ENCODE measurements at places on chromosomes 6 and 20.

DNA sequence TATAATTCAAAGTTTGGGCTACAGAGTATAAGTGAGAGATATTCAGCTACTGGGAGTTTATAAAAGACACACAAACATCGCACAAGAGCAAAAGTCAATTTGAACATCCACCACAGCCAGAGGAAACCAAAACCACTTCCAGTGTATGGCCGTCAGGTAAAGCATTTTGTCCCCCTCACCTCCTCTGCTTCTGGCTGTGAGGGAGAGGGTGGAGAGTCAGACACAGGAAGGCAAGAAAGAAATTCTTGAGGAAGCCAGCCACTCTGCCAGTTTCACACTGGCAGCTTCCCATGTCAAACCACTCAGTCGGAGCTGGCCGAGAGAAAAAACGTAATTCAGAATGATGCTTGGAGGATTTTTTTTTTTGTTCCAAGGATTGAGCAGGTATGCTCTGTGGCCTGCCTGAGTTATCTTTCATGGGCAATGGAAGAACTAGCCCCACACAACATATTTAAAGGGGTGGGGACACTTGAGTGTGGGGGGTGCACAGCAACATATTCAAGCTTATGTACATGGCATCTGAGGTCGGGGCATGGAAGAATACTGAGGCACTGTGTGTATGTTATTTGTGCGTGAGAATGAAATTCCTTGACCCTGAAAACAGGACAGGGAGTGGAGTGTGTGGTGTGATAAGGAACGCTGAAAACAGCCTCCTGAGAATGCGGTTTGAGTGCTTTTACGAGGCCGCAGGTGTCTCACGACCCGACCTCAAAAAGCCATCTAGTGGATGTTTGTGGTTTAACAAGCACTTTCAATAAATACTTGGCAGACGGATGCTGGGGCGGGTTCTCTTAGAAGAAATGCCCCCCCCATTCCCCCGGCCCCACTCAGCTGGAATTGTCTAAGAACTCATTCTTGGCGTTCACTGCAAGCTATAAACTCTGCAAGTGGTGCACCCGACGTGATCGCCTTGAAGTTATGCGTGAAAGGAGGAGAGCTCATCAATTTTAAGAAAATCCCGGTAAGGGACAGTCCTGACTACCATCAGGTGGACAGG is 27.5 kb upstream of the ZBTB22 start:
- DNase-seq = peak; percentile 69

- DNase-seq = no peak
Observed at GRCh38 chr6:79420054-79420453, 117.2 kb downstream of the LCA5 start.

DNA sequence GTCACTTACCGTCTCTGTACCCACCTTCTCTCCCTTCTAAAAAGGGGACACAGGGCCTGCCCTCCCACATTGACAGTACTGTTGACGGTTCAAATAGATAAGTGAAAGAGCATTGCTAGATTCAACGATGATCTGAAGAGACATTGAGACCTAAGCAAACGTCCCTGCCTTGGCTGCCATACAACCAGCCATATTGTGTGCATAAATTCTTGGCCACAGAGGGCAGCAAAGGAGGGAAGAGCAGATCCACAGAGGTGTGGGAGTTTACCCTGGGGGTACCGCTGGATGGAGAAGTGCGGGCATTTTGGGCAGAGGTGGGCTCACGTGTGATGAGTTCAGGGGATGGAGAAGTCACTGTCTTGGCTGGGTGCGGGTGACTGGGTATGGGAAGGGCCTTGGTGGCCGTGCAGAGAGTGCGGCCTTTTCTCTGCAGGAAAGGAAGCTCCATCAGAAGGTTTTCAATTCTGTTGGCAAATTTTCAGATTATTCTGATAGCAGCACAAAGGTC is 85.6 kb downstream of the POPDC3 start:
- no peak for DNase-seq

DNA sequence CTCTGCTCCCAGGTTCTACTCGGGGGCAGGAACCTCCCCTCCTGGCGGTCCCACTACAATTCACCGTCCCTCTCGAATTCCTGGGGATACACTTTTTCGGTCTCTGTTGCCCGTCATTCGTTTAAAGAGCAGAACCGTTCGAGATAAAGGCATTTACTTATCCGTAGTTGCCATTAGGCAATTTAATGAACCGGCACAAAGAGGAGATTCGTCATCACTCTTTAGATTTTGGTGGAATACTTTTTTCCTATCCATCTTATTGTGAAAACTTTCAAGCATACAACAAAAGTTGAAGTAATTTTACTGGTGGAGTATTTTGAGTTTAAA is 1.2 kb upstream of the CD24 start:
- no peak for DNase-seq

DNA sequence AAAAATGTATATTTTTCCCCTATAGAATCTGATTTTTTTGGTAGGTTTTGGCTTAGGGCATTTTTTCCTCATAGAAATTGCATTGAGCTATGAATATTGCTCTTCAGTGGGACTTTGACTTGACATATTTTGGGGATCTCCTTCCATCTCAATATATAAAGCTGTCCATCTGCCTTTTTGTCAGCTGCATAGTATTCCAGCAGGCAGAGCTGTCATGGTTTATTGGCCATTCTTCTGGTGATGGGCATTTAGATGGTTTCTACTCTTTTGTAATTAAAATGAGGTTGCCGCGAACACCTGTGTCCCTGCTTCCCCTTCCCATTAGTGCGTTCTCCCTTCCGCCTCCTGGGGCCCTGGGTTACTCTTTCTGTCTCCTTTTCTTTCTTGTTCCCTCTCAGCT is 80.0 kb upstream of the NNAT start:
- DNase-seq = no peak

DNA sequence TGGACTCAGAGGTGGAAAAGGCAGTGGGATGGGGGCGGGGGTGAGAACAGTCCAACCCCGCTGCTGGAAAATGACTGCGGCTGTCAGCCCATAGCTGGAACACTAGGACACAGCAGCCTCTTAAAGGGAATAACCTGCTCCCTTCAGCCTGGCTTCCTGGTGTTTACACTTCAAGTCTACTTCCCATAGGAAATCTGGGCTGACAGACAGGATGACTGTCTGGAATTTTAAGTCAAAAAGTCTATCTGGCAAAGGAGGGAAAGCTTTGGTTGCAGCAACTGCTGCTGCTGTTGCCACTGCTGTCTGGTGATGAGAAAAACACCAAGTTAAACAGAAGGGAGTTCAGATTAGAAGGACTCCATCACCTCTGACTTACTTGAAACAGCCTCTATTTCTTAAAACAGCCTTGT is 44.9 kb downstream of the TNFRSF21 start:
- no peak for DNase-seq

GRCh38 chr6:162294029-162294428 is 433.5 kb downstream of the PRKN start:
- DNase-seq = no peak

DNA sequence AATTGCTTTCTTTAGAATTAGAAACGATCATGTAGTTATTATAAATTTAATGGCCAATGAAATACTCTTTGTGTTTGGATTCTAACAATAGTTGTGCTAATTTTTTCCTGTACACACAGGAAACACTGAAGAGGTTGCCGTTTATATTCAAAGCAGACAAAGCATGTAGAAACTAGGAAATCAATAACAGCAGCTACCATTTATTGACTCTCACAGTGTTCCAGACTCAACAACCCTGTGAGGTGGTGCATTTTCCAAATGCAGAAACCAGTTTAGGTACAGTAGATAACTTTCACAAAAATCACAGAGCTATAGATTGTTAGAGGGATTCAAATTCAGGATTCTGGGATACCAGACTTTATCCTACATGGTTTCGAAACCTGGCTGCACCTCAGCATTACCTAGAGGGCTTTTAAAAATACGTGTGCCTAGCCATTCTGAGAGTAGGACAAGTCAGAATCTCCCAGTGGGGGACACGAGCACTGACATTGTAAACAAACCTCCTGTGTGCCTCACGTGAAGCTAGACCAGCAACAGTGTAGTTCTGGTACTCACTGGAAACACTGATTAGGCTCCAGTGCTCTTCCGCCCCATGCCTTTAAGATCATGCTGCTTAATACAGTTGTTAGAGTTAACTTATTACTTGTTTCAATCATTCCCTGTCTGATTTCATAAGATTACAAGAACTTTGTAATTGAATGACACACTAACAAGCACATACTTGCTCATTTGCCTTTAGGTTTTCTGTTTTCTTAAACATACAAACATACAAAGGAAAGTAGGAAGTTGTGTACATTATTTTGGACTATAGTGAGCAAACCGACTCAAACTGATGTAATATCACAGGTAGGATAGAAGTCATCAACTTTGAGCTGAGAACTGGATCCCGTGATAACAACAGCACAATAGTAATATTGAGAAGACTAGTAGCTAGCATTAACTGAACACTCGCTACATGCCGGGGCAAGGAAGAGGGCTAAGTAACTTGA is 65.8 kb downstream of the MAP3K4 start:
- DNase-seq = no peak

DNA sequence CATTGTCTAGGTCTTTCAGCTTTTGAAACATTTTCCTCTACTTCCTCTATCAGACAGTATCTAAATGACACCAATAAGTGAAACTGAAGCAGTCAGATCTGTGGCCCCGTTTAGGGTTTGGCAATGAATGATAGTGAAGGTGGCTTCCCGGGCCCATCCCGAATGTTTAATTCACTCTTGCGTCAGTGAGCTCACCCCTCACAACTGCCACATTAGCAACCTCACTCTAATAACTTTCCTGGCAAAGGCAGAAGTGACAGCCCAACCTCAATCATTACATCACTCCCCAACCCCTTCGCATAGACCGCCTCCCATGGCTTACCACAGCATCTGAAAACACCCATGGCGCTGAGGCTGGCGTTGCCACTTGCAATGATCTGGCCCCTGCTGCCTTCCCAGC is 92.4 kb upstream of the CD83 start:
- no peak for DNase-seq

- DNase-seq = no peak
Observed at GRCh38 chr6:89564752-89565427, 73.7 kb downstream of the LYRM2 start.

GRCh38 chr6:72861935-72862432 is 240.1 kb downstream of the KCNQ5 start:
- DNase-seq = no peak

GRCh38 chr20:47988676-47989075 is 203.4 kb upstream of the SULF2 start:
- no peak for DNase-seq

GRCh38 chr20:41436679-41437078 is 70.1 kb upstream of the EMILIN3 start:
- no peak for DNase-seq

GRCh38 chr6:341914-342831 is 49.4 kb upstream of the IRF4 start:
- no peak for DNase-seq

DNA sequence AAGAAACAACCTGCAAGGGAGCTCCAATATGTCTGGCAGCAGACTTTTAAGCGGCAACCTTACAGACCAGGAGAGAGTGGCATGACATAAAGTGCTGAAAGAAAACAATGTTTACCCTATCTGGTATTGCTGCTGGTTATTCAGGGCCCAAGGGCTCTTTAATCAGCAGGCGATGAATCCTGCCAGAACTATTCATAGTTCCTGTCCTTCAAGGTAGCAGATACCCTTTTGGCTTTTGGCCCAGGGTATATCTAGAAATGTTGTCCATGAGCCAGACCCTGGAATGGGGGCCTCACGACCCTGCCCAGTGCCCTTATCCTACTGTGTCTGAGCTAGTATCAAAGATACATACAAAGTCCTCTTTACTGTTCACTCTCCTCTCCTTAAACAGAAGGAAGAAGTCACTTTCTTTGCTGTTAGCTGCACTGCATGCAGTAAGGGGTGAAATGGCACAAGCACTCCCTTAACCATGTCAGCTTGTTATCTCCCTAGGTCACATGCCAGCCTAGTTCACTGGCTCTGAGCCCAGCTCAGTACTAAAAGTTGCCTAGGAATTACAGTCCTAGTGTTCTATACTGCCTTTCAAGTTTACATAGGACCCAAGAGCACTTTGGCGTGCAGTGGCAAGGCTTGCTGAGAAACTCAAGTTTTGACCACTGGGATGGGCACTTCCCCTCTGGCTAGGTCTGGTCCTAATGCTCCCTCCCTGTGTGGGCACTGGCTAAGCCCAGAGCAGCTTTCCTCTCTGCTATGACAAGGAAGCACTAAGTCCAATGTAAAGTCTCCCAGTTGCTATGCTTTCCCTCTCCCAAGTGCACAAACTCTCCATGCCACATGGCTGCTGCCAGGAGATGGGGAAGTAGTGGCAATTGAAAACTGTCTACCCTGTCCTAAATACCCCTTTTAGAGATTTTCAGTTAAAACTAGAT is 122.0 kb downstream of the HTR1B start:
- DNase-seq = no peak

- no peak for DNase-seq
Observed at GRCh38 chr6:130927305-130927704, 100.1 kb downstream of the SMLR1 start.

GRCh38 chr20:60266177-60266823 is 308.1 kb downstream of the CDH26 start:
- no peak for DNase-seq

DNA sequence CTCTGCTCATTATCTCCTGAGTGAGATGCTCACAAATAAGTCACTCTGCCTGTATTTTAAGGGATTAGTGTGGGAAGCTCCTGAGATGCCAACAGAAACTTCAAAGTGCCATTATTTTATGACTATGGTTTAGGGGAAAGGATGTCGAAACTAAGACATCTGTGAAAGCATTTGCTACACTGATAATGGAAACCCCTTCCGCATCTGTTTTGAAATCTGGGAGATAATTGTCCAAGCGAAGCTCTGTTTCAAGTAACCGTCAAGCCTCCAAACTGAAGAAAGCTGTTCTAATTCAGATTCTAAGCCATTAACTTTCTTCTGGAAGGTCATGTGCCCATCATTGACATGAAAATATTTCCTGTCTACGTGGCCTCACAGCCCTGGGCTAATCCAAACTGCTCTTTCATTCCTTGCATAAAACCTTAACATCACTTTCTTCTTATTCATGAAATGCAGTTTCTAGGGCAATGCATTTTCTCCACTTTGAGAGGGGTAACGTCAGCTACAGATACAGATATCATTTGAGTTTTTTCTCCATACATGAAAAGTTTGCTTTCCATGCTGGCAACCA is 932.0 kb downstream of the C6orf118 start:
- DNase-seq = no peak

Data from stimulated activated CD4-positive, alpha-beta T cell treated with anti-CD3 and anti-CD28 coated beads, Interleukin-15, amount 100 ng/mL, for 24 hours (primary cell).